ENCODE measurements at places on chromosomes 2 and 18.

DNA sequence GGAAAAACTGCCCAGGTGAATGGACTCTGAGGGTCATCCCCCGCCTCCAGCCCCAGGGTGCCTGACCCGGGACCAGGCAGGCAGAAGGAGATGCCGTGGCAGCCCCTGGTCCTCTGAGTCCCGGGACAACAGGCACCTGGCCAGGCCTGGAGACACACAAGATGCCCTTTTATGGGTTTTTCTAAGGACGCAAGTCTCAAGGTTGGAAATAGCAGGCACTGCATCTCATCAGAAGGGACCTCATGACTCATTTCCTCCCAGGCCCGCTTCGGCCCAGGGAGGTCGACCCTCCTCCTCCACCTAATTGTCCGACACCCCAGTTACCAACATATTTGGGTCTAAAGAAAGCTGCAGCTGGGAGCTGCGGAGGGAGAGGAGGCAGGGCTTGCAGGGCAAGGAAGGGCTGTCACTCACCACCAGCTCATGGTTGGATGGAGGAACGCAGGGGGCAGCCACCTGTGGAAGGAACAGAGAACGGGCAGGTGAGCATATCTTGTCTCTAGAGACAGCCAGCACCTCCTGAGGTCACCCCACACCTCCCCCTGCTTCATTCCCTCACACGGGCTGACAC, 82.9 kb downstream of the TNS1 start:
- DNase-seq: no peak

DNA sequence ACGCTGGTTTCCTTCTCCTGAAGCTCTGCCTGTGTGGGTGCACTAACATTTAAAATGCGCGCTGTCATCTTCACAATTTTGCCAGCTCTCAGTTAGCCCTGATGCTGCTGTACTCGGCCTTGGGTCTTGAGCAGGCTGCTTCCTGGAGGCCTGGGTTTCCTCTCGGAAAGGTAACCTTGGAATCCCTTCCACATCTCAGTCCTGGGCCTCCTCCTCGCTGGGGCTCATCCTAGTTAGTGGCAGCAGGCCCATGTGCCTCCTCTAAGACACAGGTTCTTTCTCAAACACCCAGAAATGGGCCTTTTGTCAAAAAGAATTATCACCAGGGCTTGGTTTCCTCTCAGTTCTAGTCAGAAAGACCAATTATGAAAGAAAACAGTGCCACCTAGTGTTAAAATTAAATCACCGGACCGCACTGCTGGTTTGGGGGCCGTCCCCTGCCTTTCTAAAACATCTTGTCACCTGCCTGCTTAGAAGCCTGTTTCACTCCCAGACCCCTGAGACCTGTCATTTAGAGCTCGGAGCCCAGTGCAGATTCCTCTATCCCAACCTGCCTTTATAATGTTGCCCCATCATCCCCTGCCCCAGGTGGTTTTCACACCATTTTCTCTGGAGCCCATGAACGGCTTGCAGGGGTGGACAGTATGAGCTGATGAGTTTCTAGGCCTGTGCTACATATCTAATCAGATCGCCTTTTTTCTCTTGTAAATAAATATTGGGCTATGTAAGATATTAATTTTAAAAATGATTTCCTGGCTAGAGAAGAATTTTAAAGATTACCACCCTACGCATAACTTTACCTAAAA, 42.4 kb downstream of the HK2 start:
- DNase-seq: no peak

GRCh38 chr2:228600265-228600664, 418.8 kb upstream of the SPHKAP start:
- DNase-seq: no peak

- DNase-seq: no peak
These were observed 81.6 kb downstream of the KIAA2012 start for GRCh38 chr2:202154613-202155012.

DNA sequence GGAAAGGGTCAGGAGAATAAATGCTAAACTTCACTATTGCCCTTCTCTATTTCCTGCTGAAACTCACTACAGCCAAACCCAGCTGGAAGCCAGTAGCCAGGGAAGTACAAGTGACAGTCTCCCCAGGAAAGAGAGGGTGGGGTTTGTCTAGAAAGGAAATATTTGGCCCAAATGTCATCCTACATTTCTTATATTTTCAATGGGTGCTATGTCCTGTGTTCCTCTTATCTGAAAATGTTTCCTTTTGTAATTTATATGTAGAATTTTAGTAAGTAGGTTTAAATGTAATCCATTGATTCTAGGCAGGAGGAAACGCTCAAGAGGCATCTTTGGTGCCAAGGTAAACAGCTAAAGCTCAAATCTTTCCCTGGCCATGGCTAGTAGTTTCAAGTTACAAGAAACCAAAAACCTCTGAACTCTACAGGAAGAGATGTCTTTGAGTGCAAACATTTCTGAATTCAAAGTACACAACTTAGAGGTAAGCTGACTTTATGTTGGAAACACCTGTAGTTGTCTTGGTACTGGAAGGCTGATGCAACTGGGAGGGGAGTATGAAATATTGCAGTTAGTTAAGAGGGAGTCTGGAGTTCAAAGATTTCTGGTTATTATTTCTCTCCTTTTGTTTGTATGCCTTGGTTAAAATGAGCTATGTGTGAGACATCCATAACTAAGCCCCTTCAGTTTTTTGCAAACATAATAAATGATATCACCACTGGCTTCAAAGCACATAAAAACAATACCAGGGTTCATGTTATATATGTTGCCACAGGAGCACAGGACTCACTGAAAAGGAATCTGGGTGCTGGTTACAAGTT, 356.1 kb upstream of the ZC3H15 start:
- peak; percentile 34 for DNase-seq
